ENCODE measurements at places on chromosomes 1 and 21.
A peak's percentile ranks its signal among the peaks of the same experiment; 100 is the strongest.

DNA sequence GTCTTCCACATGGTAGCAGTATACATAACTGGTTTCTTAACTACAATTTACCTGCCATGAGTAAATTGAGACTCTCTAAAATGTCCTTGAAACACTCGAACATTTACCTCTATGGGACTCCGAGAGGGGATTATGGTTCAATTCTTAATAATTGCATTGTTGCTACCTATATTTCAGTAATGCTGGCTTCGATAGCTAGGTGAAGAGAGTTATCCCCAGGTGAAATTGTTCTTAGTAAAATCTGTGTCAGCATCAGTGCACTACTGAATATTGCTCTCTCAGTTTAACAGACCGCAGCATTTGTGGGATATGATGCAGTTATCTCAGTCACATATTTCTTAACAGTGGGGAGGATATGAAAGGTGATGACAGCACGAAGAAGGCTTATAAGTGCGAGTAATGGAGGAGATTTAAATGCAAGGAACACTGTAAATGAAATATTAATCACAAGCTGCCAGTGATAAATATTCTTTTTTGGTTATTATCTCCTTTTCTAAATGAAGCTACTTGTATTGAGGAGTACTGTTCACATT lies 801.9 kb downstream of the BRINP3 start:
- DNase-seq, result no peak

- no peak for DNase-seq
Observed at GRCh38 chr1:218401998-218402785, 57.1 kb downstream of the TGFB2 start.

- no peak for DNase-seq
Observed at GRCh38 chr1:24972221-24972914, 42.3 kb upstream of the RUNX3 start.

DNA sequence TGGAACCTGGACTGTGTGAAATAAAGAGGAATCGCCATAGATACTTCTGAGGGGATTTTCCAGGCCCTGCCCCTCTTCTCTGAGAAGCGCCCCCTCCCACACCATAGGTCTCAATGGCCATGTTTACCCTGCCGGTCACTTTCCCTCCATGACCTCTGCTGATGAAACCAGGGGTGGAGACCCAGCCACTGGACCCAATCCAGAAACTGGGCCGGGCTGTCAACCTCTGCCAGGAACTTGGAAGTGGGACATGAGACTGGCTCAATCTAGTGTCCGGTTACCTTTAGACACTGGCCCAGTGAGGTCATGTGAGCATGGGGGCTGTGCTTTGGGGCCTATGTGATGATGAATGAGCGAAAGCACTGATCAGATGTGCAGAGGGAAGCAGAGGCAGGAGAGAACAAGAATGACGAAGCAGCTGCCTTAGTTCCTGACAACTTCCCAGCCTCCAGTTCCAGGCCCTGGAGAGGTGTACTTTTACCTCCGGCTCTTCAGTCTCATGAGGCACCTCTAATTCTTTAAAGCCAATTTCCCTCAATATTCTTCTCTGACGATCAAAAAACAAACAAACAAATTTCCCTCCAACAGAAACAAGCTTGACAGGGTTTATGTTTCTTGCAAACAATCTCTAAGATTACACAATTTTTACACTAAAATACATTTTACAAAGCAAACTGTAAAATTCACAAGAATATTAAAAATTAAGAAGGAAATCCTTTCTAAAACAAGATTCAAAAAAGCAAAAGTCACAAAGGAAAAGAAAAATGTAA lies 4.9 kb downstream of the ASAP3 start:
- peak; percentile 87 for DNase-seq

DNA sequence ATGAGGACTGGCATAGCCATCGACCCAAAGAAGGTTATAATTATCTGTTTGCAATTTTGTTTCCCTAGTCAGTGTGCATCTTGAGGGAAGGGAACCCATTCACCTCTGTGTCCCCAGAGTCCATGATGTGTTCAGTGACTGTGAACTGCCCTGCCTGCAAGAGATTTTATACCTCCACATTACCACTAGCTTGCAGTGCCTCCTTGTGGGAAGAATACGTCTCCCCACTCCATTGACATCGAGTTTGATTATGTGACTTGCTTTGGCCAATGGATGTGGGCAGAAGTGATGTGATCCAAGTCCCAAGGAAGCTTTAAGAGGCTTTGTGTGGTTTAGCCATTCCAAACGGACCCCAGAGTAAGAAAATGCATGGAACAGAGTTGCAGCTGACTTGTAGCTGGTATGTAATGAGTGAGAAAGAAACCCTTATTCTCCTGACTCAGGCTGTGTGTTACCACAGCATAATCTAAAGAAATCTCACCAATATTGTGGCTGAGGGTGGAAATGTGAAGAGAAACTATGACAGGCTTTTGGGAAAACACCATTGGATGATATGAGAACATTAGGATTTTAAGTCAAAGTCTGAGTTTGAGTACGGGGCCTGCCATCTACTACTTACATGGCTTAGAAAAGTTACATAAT lies 47.8 kb upstream of the NRDC start:
- no peak for DNase-seq

- DNase-seq, result peak; percentile 14
Observed at GRCh38 chr1:227900571-227901051, 47.1 kb downstream of the WNT9A start.

GRCh38 chr1:200133123-200133522 lies 105.6 kb downstream of the NR5A2 start:
- DNase-seq, result no peak

- DNase-seq, result no peak
Observed at GRCh38 chr1:66025188-66025587, 232.5 kb downstream of the PDE4B start.

DNA sequence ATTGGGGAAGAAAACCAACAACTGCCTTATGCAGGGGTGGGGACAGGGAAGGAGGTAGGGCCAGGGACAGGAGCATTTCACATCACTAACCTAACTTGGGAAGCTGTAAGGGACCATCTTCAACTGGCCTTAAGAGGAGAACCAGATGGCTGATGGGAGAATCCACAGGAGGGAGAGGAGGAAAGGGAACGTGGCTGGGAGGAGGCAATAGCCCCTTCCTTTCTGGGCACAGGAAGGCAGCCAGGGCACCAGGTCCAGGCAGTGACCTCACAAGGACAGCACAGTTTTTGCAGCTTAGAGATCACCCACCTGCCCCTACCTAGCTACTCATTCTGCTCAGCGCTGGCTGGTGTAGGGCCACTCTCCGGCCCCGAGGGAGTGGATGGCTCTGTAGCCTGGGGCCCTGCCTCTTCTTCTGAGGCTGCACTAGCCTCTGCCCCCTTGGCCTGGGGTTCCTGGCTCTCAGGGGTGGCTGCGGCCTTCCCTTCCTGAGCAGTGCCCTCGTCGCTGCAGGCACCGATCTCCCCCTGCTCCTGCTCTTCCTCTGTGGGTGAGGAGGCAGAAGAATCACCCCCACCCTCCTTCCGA lies 1.7 kb downstream of the MARCKSL1 start:
- no peak for DNase-seq

DNA sequence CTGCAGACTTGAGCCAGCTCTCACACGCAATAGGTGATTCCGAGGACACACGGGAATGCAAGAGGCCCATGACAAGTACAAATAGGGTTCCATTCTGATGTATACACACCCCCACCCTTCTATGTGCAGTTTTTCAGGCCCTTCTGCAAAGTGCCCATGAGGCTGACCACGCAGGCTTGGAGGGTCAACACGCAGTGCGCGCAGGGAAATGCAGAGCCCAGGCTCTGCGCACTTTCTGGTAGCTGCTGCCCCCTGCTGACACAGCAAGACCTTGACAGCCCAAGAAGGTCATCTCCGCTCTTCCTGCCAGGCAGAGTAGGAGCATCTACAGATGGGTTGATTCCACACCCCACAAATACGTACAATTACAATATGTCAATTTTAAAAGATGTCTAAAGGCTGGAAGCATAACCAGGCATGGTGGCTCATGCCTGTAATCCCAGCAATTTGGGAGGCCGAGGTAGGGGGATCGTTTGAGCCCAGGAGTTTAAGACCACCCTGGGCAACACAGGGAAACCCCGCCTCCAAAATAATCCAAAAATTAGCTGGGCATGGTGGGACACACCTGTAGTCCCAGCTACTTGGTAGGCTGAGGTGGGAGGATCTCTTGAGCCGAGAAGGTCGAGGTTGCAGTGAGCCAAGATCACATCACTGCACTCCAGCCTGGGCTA lies 18.5 kb downstream of the SH3BP5L start:
- DNase-seq, result no peak

DNA sequence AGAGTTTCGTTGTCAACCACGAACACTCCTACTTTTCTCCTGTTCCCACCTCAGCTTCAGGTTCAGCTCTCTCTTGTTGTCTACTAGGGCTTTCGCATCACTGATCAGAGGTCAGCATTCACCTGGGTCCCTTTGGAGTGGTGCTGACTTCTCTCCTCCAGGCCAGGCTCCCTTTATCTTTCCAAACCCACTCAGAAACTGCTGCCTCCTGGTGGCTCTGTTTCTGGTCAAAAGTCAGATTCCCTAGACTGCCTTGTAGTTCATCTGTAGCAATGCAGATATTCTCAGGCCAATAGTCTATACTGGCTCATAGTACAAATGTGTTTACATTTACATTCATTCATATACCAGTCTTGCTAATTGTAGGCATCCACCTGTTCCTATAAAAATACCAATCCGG lies 6.4 kb upstream of the ERI3 start:
- DNase-seq, result no peak

- DNase-seq, result no peak
Observed at GRCh38 chr21:31283025-31283424, 61.0 kb downstream of the TIAM1 start.

DNA sequence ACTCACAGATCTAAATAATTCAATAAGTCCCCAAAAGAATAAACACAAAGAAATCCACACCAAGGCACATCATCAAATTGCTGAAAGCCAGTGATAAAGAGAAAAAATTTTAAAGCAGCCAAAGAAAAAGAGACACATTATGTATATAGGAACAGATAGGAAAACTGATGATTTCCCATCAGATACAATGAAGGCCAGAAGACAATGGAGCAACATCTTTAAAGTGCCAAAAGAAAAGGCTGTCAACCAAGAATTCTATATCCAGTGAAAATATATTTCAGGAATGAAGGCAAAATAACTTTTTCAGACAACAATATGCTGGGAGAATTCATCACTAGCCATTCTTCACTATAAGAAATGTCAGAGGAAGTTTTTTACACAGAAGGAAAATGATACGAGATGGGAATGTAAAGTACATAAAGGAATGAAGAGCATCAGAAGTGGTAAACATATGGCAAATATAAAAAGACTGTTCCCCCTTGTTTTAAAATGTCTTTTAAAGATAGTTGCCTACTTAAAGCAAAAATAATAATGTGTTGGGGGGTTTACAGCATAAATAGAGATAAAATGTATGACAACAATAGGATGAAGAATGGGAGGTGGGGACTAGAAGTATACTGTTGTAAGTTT lies 9.4 kb upstream of the MYOG start:
- no peak for DNase-seq

DNA sequence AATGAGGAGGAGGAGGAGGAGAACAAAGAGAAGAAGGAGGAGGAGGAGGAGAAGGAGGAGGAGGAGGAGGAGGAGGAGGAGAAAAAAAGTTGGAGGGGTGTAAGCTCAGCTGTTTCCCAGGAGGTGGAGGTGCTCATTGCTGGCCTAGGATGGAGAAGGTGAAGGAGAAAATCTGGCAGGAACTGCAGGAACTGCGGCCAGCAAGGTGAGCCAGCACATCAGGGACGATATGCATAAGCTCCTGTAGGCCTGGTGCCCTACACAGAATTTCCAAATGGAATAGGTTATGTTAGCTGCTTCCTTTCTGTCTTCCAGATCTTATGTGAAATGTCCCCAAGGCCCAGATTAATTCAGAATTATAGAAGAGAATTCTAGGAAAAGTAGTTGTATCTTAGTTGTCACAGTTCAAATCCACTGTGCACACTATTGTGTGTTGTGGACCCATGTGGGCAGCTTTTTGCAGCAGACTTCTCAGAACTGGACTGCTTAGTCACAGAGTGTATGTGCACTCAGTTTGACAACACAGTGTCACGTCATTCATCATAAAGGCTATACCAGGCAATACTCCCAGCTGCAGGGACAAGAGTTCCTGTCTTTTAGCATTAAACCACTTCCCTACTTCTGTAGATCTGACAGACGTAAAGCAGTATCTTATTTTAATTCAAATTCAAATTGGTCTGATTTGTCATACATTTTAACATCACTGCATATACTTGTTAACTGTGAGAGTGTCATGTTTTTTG lies 303.7 kb downstream of the HLX start:
- no peak for DNase-seq

- DNase-seq, result no peak
Observed at GRCh38 chr1:26574719-26575251, 45.2 kb downstream of the RPS6KA1 start.

- no peak for DNase-seq
Observed at GRCh38 chr1:152886758-152887409, 8.8 kb downstream of the SMCP start.

- no peak for DNase-seq
Observed at GRCh38 chr1:51313268-51313852, 17.0 kb downstream of the TTC39A start.

DNA sequence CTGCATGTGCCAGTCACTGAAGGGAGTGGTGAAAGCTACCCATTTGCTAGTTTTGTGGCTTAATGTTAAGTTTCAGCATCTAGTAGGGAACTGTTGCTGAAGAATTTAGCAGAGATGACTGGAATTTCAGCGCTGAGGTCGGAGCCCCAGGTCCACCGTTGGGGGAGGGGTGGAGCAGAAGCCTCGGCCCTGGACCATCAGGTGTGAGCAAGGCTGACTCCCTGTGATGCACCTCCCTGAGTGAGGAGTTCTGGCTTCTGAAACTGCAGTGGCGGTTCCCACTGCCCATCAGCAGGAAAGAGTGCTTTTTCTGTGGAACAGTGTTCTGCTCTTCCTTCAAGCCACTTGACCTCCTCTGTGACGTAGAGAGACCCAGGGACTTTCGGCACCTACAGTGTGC lies 1.3 kb downstream of the NOS1AP start:
- DNase-seq, result no peak

- DNase-seq, result no peak
Observed at GRCh38 chr1:41356752-41357151, 4.5 kb upstream of the FOXO6 start.

DNA sequence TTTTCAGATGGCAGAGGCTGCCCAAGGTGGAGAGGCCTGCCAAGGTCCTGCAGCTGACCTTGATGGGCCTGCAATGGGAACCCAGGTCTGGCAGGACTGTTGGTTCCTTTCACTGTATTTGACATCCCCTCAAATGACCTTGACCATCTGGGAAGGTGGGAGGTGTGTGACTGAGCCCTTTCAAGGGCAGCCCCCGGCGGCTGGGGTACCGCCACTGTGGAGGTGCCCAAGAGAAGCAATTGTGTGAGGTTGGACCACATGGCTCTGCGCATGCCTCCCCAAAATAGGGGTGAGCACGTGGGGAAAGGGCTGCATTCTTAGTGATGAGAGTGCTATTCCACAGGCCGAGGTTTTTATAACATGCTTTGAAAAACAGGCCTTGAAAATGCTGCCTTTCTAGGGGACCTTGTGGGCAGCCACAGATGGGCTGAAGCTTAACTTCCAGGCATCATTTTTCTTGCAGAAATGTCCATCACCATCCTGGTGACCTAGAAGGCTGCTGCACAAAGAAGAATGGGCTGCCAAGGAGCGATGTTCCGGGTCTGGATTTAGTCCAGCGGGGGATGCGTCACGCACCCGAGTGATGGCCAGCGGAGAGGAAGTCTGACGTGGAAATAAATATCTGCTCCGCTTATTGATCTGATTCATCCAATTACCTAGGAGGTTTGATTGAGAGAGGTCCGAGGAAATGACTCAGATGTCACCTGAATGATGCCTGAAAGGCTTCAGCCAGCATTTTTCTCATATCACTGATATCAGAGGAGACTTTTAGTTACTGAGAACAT lies 16.5 kb upstream of the UTS2 start:
- DNase-seq, result no peak

- DNase-seq, result no peak
Observed at GRCh38 chr1:7094086-7094485, 308.8 kb downstream of the CAMTA1 start.

- no peak for DNase-seq
Observed at GRCh38 chr21:15826147-15826780, 96.5 kb downstream of the USP25 start.

Data from tibial artery (tissue), 4 donors.